ENCODE measurements at places on chromosomes 7 and 10.

DNA sequence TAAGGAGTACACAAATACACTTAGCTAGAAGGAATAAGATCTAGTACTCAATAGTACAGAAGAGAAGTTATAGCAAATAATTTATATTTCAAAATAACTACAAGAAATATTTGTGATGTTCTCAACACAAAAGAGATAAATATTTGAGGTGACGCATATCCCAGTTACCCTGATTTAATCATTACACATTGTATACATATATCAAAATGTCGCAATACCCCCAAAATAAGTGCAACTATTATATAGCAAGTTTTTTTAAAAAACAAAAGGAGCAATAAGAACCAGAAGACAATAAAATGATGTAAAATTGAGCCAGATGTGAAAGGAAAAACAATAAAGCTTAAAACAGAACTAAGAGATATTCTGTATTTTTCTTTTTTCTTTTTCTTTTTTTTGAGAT, 59.3 kb upstream of the KIAA1217 start:
- no peak for DNase-seq

GRCh38 chr10:114996542-114996941, 58.5 kb downstream of the TRUB1 start:
- no peak for DNase-seq

GRCh38 chr10:25018703-25019102, 2.3 kb downstream of the THNSL1 start:
- no peak for DNase-seq

DNA sequence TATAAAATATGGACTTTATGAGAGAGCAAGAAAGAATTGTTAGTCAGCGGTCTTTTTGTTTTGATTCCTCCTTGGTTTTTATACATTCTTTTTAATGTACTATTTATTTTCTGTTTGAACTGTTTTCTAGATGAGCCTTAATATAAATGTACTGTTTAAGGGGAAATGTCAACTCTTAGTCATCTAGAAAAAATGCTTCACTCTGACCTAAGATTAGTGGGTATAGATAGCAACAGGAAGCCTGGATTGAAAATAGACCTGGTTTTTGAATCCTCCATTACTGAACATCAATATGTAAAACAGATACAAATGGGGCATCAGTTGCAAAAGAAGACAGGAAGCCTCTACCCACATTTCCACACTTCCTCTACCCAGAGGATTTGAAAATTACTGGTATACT, 87.8 kb downstream of the CHRM2 start:
- DNase-seq = peak; percentile 76

GRCh38 chr7:70000737-70001348, 402.6 kb downstream of the AUTS2 start:
- DNase-seq = no peak

GRCh38 chr7:94382132-94382531, 12.6 kb upstream of the COL1A2 start:
- peak; percentile 65 for DNase-seq

All from PC-3 (cell line).